ENCODE measurements at places on chromosomes 5 and 9.
A peak's percentile ranks its signal among the peaks of the same experiment; 100 is the strongest.

- no peak for DNase-seq
These were observed 80.0 kb downstream of the MEGF10 start for GRCh38 chr5:127370631-127371030.

DNA sequence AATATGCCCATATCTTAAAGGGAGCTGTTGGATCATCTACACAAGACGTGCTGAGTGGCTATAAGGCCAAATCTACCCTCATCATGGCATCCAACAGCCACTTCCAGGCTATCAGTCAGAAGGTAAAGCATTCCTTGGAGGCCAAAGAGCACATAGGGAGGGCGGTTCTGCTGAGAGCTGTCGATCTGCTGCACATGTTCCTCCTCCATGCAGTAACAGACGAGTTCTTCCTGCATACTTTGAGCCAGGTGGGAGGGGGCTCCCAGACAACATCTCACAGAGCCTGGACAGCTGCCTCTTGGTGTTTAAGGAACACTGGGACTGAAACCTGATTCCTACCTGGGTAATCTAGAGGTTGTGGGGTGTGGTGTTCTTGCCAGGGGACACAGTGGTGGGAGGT lies 93.3 kb upstream of the RAI14 start:
- no peak for DNase-seq

DNA sequence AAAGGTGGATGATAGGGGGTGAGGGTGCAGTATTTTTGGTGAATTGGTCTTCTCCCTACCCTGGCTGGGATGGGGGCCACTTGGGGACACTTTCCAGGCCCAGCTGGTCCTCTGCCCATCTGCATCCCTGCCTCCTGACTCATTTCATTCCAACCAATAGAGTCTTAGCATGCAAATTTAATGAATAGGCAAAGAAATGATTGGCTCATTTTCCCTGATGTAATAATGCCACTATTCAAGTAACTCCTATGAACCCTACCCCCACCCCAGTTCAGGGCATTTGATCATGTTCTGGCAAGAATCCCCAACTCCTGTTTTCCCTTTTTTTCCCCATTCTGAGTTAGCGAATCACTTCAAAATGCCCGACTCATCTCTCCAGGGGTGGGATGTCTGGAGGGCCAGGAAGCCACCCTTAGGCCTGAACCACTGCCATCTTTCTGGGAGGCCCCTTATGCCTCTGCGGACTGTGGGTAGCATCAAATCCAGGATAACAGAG lies 56.7 kb downstream of the PCDH1 start:
- DNase-seq, result peak; percentile 79

- DNase-seq, result no peak
These were observed 494.1 kb downstream of the SEMA5A start for GRCh38 chr5:9051779-9052178.

- DNase-seq, result no peak
These were observed 105.6 kb downstream of the NIPBL start for GRCh38 chr5:36982146-36982545.

DNA sequence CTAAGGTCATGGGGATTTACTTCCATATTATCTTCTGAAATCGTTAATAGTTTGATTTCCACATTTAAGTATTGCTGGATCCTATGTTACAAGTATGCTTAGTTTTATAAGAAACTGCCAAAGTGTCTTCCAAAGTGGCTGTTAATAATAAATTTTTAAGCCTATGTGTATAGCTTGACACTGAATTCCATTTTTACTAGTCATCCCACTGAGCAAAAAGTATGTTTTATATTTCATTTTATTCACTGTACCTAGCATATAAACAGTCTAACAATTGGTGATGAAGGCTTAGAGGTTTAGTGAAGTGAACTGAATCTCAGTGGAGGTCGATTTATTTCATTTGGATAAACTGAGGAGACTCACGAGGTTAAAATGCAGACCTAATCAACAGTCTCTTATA lies 174.6 kb downstream of the ADAMTS6 start:
- no peak for DNase-seq

DNA sequence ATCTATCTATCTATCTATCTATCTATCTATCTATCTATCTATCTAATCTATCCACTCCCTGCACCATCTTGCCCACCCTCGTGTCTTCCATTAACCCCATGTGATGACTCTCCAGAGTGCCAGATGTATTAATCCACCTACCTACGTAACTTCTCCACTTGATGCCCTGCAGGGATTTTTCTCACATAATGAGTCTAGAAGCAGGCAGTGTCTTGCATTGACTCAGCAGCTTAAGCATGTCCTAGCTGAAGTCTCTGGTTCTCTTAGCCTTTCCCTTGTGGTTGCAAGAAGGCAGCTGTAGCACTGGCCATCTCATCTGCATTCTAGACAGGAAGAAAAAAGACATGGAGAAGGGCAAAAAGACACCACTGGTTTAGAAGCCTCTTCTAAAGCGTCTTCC lies 96.7 kb upstream of the ALDH1B1 start:
- no peak for DNase-seq

GRCh38 chr9:20707708-20708107 lies 23.6 kb downstream of the FOCAD start:
- DNase-seq, result no peak

DNA sequence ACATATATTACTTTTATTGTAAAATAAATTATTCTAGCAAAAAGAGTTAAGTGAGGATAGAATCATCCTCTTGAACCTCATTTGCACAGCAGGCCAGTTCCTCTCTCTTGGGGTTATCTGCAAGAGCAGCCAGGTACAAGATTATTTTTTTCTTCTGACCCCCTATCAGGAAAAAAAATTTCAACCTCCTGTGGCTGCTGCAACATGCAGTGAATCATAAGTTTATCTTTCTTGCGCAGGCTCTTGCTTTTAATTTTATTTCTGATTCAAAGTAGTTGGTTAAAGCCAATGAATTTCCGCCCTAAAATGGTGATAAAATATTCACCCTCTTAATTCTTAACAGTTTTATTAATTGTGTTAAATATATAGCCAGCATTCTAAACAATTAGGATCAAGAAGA lies 69.7 kb upstream of the PPP3R2 start:
- DNase-seq, result no peak

DNA sequence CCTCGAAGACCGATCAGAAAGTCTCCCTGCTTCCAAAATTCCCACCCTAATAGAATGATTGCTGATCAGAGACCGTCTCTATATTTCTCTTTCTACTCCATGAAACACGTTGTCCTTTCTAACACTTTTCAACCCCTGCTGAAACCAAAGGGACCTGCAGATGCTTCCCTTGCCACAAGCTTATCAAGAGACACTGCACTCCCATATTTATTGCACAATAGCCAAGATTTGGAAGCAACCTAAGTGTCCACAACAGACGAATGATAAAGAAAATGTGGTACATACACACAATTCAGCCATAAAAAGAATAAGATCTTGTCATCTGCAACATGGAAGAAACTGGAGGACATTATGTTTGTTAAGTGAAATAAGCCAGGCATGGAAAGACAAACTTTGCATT lies 125.1 kb downstream of the FOXD1 start:
- no peak for DNase-seq

DNA sequence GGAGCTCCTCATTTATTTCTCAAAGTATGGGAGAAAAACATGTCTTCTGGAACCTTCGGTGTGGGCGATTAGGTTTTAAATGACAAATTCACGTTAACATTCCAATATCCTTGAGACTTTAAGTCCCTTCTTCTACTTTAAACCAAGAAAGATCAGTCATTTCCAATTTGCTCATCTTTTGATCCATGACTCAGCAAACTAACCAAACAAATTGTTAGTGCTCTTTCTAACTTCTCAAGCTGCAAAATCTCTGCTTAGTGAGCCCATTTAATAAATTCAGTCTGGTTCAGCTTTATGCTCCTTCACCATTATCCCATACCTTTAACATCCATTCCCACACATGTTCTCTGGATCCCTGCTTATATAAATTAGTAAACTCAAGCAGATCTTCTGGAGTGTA lies 5.5 kb upstream of the CCDC180 start:
- no peak for DNase-seq

DNA sequence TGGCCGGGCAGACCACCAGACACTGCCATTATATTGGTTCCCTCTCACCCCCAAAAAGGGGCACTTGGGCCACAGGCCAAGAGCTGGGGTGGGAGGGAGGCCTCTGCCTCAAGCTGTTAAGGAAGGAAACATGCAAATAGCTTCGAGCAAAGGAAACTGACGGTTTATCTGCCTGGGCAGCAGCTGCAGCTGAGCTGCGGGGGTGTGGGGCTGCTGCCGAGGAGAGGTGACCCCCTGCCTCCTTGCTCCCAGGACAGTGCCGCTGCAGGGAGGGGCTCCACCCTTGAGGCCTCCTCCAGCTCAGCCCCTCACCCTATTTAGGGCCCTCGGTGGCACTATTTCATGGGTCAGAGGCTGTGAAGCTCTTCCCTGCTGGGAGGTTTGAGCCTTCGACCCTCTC lies 789 bp downstream of the DOK3 start:
- DNase-seq, result no peak

- no peak for DNase-seq
These were observed 41.8 kb downstream of the CAVIN4 start for GRCh38 chr9:100619665-100620064.

GRCh38 chr5:82287625-82288024 lies 9.5 kb upstream of the RPS23 start:
- DNase-seq, result no peak

DNA sequence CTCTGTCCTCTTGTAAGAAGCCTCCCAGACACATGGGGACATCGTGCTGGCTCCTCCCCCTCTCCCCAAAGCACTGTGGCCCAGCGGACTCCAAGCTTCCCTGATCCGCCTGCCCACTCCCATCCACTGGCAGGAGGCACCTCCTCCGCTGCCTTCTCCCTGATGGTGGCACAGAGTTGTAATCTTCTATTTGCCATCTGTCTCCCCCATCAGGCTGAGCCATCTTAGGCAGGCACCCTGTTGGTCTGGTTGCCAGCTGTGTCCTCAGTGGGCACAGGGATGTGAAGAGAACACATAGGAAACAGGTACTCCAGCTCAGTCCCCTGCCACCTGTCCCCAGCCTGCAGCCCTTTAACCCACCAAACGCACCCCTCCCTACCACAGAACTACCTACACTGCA lies 5.4 kb upstream of the ZDHHC12 start:
- no peak for DNase-seq

DNA sequence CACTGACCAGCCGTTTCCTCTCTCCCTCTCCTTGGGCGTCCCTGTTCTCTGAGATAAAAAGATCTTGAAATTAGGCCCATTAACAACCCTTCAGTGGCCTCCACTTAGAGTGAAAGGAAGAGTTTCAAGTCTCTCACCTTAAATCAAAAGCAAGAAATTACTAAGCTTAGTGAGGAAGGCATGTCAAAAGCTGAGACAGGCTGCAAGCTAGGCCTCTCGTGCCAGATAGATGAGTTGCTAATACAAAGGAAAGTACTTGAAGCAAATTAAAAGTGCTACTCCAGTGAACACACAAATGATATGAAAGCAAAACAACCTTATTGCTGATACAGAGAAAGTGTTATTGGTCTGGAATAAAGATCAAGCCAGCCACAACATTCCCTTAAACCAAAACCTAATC lies 331.3 kb upstream of the SEMA6A start:
- DNase-seq, result no peak

- DNase-seq, result peak; percentile 56
These were observed 58.3 kb downstream of the PTTG1 start for GRCh38 chr5:160479926-160480325.

DNA sequence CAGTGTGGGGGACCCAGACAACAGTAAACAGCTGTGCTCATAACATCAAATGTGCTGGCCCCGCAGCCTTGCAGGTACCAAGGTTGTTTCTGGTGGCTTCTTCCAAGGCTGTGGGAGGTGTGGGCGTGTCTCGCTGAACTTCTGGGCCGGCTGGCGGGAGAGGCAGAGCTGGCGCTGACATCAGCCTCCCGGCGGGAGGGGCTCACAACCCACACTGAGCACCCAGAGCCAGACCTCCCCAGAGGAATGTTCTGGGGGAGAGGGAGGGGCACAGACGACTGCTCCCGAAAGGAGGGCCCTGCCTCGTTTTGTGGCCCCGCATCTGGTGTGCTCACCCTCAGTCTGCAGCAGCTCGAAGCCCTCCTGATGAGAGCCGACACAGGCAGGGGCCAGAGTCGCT lies 6.9 kb upstream of the SLC12A7 start:
- DNase-seq, result no peak

GRCh38 chr5:106755066-106755465 lies 915.7 kb downstream of the EFNA5 start:
- DNase-seq, result no peak

DNA sequence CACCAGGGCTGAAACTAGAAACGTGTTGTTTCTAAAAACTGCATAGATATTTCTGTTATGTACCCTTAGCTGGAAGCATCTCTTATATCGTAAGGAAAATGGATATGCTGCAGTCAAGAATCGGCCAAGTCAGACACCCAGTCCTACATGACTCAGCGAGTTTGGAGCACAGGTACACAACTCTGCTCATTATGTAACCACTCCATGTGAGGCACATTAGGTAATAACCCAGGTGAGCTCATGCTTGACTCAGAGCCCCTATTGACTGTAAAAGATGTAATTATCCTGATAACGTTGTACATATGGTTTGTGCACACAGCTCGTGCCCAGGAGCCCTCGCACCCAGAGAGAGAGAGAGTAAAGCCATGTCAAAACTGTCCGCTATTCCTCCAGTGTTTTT lies 593.7 kb upstream of the ACO1 start:
- DNase-seq, result no peak

- no peak for DNase-seq
These were observed 52.2 kb downstream of the SGCD start for GRCh38 chr5:156379206-156379605.

DNA sequence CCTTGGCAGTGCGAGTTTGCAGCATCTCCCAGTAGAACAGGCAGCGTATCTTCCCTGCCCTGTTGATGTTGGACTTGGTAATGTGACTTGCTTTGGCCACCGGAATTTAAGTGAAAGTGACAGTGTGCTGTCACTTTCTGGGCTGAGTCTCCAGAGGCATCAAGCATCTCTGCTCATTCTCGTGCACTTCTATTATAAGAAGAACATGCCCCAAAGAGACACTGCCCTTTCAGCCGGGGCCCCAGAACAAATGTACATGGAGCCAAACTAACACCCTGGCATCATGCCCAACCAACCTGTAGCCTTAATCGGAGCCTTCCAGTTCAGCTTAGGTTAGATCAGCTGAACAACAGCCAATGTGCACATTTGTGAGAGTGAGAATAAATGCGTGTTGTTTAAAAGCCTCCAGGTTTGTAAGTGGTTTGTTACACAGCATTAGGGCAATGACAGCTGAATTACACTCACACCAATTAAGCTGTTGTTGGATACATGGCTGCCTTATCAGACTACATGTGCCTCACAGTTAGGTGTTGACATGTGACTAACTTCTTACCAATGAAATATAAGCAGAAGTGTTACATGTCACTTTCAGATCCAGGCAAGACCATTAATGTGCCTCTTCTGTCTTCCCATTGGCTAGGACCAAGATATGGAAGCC lies 22.1 kb upstream of the FRMD3 start:
- no peak for DNase-seq

DNA sequence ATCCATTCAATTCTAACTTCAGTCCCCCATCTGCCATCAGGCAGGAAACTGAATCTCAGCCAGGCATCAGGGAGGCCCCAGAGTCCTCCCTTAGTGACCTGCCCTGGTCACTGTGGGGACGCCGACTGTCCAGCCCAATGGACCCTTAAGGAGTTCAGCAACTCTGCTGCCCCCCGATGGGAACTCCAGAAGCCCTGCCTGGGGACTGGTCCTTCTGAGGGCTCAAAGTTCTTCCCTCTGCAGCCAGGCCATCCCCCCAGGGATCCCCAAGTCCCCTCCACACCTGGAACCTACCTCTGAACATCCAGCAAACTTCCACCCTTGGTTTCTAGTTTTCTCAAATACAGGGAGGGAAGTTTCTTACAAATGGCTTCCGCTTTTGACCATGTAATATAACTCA lies 76.8 kb downstream of the UBE2QL1 start:
- DNase-seq, result no peak

Measured in amniotic stem cell (primary cell).